ENCODE measurements at places on chromosomes 1 and 21.
A peak's percentile ranks its signal among the peaks of the same experiment; 100 is the strongest.

DNA sequence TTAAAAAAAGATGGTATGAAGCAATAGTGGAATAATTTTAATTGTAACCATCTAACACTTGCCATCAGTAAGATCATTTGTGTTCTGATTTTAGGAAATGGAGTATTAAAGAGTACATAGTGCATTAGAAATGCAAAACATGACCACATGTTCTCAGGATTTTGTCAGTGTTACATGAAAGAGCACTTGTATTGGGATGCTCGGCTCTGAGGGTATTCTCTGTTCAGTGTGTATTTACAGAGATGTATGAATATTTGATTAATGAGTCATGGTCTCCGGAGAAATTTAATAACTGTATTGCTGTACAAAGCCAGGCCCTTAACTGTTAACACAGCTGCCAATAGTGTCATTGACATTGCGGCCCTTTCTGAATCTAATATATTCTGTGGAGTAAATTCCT lies 91.7 kb downstream of the ATG4C start:
- no peak for DNase-seq

- DNase-seq = no peak
Observed at GRCh38 chr1:29970747-29971325, 734.5 kb downstream of the PTPRU start.

DNA sequence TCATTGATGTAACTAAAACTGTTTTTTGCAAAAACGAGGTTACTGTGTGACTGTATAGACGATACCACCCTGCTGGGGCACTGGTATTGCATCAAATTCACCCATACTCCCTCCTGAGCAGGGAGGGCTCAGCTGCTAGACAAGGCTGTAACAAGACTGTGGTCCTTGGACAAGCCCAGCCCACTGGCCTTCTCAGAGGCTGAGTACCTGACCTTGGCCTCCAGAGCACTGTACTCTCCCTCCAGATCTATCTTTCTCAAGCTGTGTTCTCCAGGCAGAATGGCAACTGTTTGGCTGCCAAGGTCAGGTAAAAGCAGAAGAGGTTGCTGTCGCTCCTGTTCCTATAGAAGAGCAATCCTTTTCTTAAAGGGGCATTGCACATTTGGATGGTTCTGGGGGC lies 8.5 kb downstream of the OLFML2B start:
- no peak for DNase-seq

- peak; percentile 1 for DNase-seq
Observed at GRCh38 chr1:205392650-205393049, 29.2 kb downstream of the LEMD1 start.

DNA sequence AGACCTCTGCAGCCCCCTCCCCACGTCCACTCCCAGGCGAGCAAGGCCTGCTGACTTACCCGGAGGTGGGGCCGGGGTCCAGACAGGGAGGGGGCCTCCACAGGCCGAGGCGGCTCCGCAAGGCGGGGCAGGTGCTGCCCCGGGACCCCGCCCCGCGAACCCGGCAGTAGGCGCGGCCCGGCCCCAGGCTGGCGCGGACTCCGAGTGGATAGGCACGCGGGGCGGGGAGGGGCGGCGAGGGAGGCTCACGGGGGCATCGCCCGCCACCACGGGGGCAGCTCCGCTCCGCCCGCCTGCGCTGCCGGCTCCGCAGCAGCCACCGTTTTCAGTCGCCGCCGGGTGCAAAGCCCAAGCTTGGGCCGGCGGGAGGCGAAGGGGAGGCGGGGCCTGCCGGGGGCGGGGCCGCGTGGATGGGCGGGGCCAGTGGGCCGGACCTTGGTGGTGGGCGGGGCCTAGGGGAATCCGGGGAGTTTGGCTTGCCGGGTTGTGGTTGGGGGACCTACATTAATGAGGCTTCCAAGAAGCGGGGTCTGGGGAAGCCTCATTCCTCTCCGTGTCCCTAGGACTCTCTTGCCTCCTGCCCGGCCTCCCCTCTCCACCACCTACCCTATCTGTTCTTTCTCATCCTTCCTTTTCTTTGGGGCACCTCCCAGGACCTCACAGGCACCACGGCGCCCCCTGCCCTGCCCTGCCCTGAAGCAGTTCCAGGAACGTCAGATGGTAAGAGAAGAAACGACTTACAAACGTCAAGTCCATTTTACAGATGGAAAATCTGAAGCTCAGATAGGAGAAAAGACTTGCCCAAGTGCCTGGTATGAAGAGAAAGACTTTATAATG lies at the start of gene RIMS3:
TSS of gene RIMS3 (minus strand) at position 348 of the 837 bp plus-strand sequence. CDS start 23,757 bp downstream, outside the sequence.
- peak; percentile 78 for DNase-seq

DNA sequence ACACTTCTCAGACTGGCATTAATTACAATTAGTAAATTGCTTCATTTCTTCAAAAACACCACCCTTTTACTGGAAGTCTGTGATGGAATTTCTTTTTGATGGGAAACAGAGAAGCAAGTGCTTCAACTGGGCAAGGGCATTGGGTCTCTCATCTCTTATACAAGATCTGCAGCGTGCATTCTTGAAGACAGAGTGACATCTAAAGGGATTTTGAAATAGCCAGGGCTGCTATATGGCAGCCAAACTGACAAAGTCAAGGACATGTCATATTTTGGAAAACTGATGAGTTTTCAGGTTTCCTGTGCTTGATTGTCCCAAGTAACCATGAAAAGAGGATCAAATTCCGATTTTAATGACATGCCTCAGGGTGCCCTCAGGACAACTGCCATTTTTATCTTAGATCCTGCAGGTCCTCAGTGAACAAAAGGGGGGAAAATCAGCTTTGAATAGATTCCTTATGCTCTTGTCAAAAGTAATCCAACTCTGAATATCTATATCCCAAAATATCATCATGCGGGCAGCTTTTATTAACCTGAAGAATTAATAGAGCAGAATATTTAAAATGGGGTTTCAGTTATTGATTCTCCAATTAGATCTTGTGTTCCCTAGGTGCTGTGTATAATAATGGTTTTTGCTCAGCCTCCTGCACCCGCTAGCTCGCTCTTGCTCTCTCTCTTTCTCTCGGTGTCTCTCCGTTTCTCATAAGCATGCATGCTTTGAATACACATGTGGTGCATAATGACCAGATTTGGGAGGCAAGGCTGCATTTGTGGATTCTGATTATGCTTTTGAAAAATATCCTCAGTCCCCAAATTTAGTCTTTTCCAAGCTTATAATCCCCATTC lies 221.8 kb downstream of the TTLL7 start:
- no peak for DNase-seq

GRCh38 chr1:210940081-210940617 lies 193.8 kb downstream of the KCNH1 start:
- DNase-seq = no peak

Measured in WERI-Rb-1 (cell line).